Sigmoid colon (tissue), 7 donors: ENCODE measurements at places on chromosomes 2 and 18. TPM values are rescaled to one million over a fixed set of nuclear protein-coding genes. Genes with fewer than 3 reads are reported as not detected.

GRCh38 chr2:218298314-218298875 is 6.1 kb upstream of the TMBIM1 start:
- DNase-seq = no peak

- no peak for DNase-seq
Measured at GRCh38 chr2:53317861-53318260, 449.7 kb upstream of the CHAC2 start.

DNA sequence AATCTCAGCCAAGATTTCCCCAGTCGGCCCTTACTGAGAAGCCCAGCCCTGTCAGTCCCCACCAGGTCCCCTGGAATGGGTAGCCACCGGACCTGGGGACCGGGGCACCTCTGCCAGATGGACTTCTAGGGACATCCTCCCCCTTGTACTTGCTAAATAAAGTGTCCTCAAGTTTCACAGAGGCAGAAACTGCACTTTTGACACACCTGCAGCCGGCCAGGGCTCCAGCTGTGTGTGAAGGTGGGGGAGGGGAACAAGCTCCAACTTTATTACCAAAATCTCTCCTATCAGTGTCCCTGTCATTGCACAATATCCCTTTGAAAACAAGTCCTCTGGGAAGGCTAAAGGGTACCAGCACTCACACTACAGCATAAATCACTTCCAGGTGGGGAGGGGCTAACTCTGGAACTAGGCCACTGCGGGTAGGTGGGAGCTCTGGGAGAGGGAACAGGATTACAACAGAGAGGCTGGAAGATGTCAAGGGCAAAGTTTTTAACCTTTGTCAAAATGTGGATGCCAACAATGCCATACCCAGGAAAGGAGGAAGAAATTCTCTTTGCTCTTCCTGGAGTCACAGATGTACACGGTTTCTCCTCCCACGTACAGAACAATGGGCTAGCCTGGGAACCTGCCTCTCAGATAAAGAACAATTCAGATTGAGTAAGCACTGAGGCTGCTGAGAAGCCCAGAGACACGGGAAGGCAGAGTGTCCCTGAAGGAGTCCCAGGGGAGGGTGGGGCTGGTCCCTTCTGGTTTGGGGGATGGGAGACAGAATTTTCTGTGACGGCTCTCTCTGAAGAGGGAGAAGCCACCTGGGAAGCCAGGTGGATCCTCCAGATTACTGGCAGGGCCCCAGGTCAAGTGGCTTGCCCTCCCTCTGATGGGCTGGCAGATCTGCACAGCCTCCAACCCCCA is 11.0 kb downstream of the SDC1 start:
- DNase-seq = no peak

GRCh38 chr2:575030-575726 is 102.0 kb downstream of the TMEM18 start:
- no peak for DNase-seq

GRCh38 chr2:170180031-170180566 is 2.2 kb downstream of the MYO3B start:
- no peak for DNase-seq

DNA sequence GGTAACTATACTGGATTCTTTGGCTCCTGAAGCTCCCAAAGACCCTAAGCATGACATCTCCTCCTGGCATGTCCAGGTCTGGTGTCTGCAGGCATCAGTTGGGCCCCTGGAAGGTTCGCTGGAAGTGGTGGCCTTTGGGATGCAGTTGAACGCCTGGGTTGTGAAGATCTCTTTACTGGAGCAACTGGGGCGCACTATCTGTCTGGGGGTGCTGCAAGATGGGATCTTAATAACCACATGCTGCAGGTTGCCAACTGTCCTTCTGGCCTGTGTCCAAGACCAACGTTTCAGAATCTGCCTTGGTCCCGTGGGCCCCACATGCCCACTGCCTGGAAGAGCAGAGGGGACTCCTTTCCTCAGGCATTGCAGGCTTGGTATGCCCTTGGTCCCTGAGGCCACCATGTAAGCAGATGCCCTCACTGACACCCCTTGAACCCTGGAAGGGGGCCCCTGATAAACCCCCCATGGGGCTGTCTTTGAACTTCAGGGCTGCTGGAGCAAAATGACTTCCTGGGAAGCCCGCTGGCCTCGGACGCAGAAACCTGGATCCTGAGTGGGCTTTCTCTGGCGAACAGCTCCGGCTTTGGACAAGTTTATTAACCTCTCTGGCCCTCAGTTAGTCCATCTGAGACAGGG is 101.9 kb downstream of the TWIST2 start:
- DNase-seq = peak; percentile 60

GRCh38 chr2:227889336-227889735 is 17.9 kb downstream of the DAW1 start:
- DNase-seq = no peak

DNA sequence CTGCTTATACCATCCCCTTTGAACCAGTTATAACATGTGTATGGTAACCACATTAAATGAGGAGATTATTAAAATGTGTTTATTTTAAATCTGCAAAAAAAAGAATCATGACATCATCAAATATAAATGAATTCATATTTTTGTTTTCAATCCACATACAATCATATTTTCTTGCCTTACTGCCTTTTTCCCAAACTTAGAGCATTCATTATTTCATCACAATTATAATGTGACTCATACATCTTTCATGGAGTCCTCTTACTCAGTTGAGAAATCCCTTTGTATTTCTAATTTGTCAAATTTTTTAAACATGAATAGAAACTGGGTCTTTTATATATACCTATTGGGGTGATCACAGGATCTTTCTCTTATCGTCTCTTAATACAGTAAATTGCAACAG is 909.6 kb downstream of the DSC3 start:
- DNase-seq = no peak

GRCh38 chr2:111226876-111227700 is 106.4 kb downstream of the BCL2L11 start:
- DNase-seq = no peak

DNA sequence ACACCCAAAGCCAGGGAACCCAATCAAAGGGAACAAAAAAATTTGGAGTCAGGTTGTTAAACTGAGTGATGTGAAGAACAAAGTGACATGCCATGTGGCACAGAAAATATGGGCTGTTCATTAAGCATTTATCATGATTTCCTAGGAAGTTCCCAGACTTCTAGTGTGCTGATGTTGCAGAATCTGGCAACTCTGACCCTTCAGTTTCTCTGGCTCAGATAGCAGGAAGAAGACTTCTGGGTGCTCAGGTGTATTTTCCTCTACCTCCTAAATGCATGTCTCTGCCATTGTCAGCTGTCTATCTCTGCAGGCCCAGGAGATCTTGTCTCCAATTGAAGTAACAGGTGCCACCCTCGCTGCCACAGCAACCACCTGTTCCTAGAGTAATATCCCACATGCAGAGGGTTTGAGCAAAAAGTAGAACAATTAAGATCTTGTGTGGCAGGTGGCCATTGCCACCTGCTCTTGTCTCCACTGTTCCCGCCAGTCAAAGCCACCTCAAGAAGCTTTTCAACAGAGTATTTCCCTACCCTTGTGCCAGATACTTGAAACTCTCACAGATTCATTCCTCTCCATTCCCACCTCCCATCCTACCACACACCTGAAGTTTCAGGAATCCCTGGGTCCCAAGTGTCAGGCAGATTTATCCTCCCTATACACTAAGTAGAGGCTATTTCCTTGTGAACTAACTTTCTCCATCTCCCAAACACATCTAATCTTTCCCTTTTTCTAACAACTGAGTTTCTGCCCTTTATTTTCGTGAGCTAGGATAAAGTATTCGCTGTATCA is 533.7 kb upstream of the CHAC2 start:
- no peak for DNase-seq

- no peak for DNase-seq
Measured at GRCh38 chr2:191983186-191983585, 136.3 kb upstream of the CAVIN2 start.

DNA sequence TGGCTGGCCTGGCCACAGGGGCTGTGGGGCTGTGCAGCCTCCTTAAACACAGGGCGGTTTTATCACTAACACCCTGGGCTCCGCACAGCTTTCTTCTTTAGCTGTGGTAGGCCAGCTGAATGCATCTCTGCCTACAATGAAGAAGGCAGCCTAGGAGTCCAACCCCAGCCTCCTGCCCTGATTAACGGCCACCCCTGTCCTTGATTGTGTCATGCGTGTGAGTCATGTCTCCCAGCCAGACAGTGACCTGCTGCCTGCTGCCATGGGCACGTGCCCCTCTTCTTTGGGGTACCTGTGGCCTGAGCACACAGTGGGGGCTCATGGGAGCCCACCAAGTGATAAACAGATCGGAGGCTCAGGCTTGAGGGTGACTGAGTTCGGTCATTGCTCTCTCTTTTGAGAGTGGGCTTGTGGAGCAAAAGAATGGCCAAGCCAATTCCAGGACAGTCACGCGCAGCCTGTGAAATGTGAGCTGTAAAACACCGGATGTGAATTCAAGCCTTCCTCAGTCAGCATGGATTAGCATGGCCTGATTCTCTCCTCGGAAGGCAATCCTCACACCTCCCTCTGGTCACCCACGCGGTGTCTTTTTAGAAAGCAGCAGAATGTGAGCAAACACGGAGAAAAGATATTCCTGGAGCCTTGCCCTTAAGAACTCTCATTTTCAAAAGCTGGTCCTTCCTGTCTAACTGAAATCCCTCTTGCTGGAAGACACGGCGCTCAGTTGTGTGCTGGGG is 144.1 kb downstream of the CELF4 start:
- no peak for DNase-seq

GRCh38 chr2:162067596-162067995 is 6.4 kb downstream of the DPP4 start:
- no peak for DNase-seq

DNA sequence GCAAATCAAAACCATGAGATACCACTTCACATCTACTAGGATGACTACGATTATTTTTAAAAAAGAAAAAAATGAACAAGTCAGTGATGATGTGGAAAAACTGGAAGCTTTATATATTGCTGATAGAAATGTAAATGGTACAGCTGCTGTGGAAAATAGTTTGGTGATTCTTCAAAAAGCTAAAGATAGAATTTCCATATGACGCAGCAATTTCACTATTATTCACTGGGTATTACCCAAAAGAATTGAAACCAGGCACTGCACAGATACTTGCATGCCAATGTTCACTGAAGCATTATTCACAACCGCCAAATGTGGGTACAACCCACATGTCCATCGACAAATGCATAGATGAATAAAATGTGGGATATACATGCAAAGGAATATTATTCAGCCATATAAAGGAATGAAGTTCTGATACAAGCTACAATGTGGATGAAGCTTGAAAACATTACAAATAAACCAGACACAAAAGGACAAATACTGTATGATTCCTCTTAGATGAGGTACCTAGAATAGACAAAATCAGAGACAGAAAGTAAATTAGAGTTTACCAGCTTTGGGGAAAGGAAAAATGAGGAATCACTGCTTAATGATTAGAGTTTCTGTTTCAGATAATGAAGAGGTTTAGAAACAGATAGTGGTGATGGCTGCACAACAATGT is 11.1 kb downstream of the RTTN start:
- no peak for DNase-seq

DNA sequence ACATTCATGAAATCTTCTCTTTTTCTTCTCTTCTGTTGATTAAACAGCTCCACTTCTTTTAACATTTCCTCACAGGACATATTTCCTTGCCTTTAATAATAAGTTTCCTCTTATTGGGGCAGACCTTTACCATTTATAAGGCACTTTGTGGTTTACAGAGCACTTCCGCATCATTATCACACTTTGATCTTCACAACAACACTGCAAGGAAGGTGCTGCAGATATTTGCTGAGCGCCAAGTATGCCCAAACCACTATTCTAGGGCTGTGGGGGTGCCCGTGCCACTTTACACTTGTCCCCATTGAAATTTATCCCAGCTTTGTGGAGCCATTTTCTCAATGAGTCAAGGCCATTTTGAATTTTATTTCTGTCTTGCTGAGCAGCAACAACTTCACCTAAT is 246.6 kb downstream of the SS18 start:
- DNase-seq = no peak

SPAG16 gene
- 70.3 TPM for total RNA-seq

COL6A3 gene
- total RNA-seq = 416 TPM

MOGAT1 gene
- total RNA-seq = not detected
